ENCODE measurements at places on chromosomes 1 and 21.

GRCh38 chr1:119143706-119144105 is 3.3 kb upstream of the WARS2 start:
- no peak for DNase-seq

DNA sequence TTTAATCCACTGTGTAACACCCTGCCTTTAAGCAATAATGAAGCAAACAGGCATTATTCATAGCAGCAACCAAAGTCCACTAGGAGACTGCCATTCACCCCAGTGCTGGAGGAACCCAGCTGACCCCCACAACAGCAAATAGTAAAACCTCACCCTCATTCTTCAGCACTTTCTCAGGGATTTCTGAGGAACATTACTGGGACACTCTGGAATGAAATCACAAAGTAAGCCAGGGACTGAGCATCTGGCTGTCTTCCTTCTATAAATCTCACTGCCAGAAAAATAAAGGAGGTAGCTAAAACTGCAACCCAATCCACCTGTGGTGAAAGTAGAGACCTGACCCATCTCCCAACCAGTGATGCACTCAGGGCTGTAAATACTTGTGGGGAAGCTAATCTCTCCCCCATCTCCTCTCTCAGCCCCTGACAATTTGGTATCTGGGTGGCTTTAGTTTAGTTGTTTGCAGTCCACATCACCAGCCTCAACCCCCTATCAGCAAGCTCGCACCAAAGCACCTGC is 47.1 kb downstream of the COL6A1 start:
- DNase-seq, result peak; percentile 50

GRCh38 chr1:7610106-7610731 is 160.9 kb upstream of the VAMP3 start:
- no peak for DNase-seq

GRCh38 chr1:214002472-214002871 is 14.7 kb downstream of the PROX1 start:
- peak; percentile 73 for DNase-seq

GRCh38 chr21:41827951-41828883 is 50.9 kb downstream of the PRDM15 start:
- DNase-seq, result no peak

DNA sequence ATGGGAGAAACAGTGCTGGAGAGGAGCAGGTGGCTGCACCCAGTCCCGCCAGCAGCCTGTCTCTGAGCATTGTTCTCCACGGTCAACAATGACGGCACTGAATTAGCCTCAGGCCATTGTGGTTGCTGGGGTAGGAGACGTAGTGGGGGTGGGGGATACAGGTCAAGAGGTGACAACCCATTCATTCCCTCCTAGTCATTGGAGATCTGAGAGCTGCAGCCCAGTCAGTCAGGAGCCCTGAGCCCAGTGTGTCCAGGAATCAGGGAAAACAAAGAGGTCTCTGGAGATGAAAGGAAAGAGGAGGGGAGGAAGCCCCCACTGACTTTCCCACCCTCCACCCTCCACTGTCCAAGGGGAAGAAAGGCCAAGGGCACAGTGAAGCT is 15.3 kb downstream of the SMIM12 start:
- no peak for DNase-seq

DNA sequence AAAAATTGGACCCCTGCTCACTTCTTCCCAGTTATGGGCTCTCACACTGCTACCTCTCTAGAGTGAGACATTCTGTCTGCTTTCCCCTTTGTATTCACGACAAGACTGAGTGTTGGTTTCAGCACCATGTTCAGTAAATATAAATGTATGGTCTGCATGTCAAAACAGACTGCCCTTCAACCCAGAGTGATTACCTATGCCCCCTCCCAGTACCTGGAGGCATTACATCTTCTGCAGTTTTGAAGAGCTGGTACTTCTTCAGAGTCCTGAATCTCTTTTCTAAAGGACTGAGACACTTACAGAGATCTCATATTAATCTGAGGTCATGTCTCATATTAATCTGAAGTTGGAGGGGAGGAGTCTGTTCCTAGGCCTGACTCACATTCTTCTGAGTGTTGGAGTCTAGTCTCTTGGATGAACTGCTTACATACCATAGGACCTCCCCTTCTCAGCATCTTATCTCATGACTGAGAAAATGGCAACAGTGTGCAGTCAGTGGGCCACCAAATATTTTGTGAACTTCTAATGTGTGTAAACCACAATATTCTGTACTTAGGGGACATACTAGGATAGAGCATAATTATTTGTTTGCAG is 80.3 kb downstream of the RGL1 start:
- DNase-seq, result no peak

- DNase-seq, result peak; percentile 37
These were observed 425.5 kb downstream of the KCTD3 start for GRCh38 chr1:215992620-215993019.

GRCh38 chr1:227306689-227307088 is 11.6 kb downstream of the CDC42BPA start:
- no peak for DNase-seq

DNA sequence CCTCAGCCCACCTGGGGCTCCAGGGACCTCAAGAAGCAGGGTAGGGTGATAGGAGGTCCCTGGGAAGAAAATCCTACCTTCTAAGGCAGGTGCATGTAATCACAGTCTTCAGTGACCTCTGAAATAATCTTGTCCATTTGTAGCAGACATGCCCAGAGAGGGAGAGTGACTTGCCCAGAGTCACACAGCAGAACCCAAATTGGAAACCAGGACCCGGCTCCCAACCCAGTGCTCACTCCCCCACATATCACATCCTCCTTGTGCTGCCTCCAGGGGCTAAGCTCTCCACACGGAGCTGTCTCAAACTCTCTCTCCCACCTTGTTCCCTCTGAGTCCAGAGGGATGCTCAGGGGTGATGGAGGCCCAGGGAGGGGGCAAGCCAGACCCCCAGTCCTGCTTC is 72.5 kb downstream of the RAP1GAP start:
- no peak for DNase-seq

DNA sequence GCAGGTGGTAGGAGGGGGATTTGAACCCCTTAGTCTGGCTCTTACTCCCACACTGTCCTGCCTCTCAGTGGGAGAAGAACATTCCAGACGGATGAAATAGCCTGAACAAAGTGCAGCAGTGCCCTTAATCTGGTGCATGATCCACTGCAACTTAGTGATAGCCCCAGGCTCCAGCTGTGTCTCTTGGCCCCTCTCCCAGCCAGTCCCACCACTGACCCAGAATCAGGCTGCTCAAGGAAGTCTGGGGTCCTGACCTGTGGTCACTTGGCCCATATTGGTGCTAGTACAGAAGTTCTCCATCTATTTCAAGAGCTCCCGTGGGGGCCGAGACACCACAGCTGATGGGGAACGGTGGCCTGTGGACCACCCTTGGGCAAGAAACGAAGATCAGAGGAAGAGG is 255.0 kb downstream of the KAZN start:
- no peak for DNase-seq

DNA sequence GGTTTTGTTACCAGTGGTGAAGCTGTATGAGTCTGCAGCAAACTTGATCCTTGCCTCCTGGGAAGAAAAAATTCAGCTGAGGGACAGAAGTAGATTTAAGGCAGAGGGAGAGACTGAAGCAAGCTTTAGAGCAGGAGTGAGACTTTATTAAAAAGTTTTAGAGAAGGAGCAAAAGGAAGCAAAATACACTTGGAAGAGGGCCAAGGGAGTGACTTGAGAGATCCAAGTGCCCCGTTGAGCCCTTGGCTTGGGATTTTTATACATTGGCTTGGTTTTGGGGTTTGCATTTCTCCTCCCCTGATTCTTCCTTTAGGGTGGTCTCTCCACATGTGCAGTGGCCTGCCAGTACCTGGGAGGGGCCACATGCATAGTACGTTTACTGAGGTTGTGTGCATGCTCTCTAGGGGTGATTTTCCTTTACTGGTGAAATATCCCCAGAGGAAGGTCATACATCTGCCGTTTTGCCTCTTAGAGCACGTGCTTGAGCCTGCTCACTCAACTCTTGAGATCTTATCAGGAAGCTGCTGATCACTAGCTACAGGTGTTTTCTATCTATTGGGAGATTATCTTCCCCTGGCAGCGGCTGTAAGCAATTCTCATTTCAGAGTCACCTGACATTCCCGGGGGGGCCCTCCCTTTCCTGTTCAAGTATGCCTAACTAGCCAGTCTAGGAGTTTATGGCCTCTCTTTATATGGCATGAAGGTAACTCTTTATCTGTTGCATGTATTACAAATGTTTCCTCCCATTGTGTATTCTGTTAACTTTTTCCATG is 20.3 kb downstream of the FASLG start:
- no peak for DNase-seq

DNA sequence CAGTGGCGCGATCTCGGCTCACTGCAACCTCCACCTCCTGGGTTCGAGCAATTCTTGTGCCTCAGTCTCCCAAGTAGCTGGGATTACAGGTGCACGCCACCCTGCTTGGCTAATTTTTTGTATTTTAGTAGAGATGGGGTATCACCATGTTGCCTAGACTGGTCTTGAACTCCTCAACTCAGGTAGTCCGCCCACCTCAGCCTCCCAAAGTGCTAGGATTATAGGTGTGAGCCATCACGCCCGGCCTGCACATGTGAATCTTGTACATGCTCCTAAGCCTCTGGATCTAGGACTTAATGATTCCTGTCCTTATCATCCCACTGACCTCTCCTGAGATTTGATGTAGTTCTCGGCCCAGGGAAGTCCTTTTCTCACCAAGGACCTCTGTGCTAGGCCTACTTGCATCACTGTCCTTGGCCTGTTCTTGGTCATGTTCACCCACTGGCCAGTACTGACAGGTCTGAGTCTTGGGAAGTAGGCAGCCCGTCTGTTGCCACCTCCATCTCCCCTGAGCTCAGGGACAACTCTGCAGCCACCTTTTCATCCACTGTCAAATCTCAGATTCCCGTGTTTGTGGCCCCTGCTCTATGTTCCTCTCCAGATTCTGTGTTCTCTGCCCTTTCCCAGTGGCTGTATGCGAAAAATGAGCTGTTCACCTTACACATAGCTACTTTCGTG is 9.4 kb downstream of the HYI start:
- DNase-seq, result no peak

DNA sequence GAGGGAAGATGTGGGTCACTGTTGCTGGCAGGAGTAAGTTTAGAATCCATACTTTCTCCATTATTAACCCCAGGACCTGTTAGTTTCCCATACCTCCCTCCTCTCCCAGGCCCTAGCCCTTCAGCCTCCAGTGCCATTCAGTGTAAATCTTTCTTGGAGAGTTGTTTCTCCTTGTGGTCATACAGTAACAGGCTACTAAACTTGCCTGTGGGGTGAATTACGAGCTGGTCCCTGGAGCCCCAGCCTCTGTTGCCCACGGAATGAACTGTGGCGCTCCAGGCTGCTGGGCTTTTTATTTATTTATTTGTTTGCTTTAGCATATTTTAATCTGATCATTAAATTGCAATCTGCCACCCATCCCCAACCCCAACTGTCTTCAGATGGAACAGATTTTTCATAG is 305.2 kb downstream of the PBX1 start:
- DNase-seq, result no peak

DNA sequence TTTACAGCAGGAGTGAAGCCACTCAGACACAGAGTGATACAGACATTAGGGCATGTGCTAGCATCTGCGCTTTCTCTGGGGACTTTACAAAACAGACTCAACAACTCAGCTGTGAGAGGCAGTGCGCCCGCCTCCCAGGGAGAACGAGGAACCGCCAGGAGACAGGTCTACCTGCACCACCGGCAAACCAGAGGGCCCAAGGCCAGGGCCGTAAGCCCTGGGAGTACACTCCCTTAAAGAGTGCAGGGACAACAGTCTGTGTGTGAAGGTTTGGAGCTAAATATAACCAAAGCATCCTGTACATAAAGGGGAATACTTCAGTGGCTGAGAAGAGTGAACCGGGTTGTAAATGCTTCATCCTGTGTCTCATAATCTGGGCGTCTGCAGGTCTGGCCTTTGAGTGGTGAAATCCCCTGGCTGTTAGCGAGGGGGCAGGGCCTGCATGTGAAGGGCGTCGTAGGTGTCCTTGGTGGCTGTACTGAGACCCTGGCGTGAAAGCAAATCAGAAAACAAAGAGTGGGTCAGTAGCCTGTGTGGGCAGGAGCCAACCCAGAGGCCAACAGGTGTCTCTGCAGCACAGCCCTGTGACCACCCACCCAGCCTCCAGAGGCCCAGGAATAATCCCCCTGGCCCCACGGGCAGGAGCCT is 86.9 kb downstream of the CD247 start:
- DNase-seq, result no peak

DNA sequence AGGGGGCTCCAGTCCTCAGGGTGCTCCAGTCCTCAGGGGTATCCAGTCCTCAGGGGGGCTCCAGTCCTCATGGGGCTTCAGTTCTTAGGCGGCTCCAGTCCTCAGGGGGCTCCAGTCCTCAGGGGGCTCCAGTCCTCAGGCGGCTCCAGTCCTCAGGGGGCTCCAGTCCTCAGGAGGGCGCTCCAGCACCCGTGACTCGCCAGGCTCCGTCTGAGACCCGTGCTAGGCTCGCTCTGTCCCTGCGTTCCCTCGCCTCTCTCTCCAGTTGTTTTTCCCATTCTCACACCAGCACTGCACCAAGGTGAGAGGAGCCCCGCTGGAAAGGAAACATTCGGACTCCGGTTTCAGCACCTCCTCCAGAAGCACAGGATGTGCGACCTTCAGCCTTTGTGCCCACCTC is 9.4 kb upstream of the OR2M2 start:
- no peak for DNase-seq

DNA sequence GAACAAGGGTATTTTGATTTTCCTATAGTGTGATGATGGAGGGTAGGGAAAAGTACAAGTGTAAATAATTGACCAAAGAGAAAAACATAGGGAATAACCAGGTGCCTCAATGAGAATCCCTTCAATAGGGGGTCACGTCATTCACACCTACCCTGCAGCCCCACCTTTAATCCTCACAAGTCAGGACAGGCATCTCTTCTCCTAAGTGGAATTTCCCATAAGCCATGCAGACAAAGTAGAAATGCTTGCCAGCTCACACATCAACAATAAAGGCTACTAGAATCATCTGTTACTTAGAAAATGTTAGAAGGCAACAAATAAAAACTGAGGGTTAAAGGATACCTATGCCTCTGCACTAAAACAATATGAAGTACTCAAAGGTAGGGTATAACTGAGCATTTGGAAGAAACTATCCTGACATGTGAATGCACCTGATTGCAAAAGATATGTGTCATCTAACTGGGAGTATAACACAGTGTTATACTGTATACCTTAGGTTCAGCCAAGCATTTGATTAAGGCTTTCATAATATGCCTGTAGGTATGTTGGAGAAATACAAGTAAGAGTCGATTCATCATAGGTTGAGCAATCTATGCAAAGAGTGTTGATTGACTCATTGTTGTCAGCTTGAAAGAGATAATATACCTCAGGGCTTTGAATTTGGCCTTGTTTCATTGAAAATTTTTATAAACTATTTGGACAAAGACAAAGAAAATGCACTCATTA is 32.4 kb upstream of the ATP1A1 start:
- DNase-seq, result no peak

- no peak for DNase-seq
These were observed 38.1 kb upstream of the IL19 start for GRCh38 chr1:206732508-206732907.

GRCh38 chr1:156368889-156369684 is at the start of gene RHBG:
RHBG (plus strand) TSS chr1:156369211; CDS start chr1:156369250, 39 bp downstream.
- DNase-seq, result no peak

All from muscle of back (tissue), 13 donors.